ENCODE measurements at places on chromosomes 13 and 19.

- DNase-seq = no peak
Observed at GRCh38 chr19:41426116-41426841, 895 bp downstream of the B3GNT8 start.

- no peak for DNase-seq
Observed at GRCh38 chr13:106367361-106367971, 168.0 kb downstream of the EFNB2 start.

DNA sequence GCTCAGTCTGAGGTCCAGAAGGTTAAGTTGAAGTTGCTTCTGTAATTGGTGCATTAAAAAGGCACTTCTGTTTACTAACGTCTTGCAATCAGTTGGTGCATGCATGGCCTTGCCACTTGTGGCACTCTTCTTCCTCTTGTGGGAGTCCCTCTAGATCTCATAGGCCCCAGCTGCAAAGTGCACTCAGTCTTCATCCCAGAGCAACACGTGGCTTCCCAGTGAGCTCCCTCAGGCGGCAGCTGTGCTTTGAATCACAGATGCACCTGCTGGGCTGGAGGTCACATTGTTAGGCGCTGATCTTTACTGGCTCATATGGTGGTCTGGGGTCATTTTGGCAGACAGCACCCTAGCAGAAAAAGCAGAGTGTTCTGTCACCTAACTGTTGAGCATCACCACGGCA lies 215.7 kb downstream of the ZNF536 start:
- DNase-seq = no peak

GRCh38 chr19:55712804-55713631 lies 25.2 kb downstream of the NLRP9 start:
- no peak for DNase-seq

All from SK-N-DZ (cell line).